ENCODE measurements at places on chromosomes 6 and 20.

- DNase-seq: no peak
Observed at GRCh38 chr20:59032713-59033059, 551 bp upstream of the ATP5F1E start.

DNA sequence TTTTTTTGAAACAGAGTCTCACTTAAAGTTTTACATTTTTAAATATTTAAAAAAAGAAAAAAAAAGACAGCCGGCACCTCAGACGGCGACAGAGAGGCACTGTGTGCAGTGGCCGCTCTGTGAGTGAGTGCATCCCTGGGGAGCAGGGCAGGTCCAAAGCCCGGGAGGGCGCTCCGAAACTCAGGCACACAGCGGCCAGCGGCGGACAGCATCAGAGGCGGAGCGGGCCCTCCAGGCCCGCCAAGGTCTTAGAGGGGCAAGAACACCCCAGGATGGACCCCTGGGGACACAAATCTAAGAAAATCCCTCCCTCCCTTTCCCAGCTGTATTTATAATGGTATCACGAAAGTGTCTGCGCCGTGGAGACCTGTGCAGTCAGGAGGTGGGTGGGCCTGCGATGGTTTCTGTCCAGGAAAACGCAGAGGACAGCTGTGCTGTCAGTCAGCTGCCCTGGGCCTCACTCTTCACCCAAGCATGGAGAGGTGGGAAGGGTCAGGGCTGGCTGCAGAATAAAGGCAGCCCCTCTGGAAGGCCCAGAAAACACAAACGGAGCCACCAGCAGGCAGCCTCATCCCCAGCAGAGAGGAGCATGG lies 43.8 kb downstream of the TAF4 start:
- no peak for DNase-seq

GRCh38 chr20:60009826-60010616 lies 51.8 kb downstream of the CDH26 start:
- peak; percentile 79 for DNase-seq

GRCh38 chr20:46564241-46564957 lies 13.9 kb upstream of the OCSTAMP start:
- no peak for DNase-seq

GRCh38 chr6:36546308-36546919 lies 865 bp downstream of the STK38 start:
- DNase-seq: peak; percentile 33

DNA sequence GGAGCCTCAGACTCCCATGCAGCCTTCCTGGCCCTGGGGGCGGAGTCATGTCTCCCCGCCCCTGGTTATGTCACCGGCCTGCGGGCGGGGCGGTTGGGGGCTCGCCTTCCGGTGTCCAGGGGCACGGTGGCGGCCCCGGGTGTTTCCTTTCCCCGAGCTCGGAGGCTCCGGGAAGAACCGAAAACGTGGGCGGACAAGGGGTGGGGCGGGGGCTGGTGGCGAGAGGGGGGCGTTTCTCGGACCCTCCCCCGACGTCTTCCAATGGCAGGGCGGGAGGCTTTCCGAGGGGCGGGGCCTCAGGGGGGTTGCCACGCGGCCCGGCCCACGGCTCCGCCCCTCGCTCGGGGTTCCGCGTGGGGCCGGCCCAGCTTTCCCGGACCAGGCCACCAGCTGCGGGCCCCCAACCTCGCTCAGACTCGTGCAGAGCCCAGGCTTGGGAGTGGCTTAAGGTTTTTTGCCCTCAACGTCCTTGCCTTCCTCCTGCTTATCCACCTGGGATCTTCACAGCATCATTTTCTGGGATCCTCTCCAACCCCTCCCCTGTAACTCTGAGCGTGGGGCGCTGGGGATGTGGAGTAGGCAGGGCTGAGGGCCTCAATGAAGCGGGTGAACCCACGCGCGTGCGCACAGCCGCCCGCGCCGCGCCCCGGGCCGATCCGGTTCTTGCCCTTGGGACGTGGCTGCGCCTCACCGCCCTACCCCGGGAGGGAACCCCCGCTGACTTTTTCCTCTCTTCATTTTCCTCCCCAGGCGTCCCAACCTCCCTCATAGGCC lies 2.1 kb upstream of the NRN1 start:
- peak; percentile 88 for DNase-seq

DNA sequence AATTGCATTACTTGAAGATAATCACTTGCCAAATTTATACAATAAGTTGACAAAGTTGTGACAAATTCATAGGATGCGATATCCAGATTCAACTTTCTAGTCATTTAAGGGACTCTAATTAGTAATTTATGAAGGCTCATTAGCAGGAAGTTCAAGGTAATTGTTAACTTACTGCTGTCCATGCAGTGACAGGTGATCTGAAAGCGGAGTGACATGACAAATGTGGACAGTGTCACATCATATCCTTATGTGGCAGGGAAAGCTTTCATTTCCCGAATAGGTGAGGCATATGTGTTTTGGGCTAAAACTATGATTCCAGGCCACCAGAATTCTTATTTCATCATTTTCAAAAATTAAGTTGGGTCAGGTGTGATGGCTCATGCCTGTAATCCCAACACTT lies 115.9 kb upstream of the BMP2 start:
- DNase-seq: no peak
